Activated T-cell treated with anti-CD3 and anti-CD28 coated beads, Interleukin-2, amount 50 U/mL, for 48 hours (primary cell): ENCODE measurements at places on chromosomes 16 and 17.
A peak's percentile ranks its signal among the peaks of the same experiment; 100 is the strongest.

GRCh38 chr17:50699410-50699809, 8.3 kb downstream of the ANKRD40 start:
- no peak for DNase-seq

- no peak for DNase-seq
These were observed 2.7 kb downstream of the WDR59 start for GRCh38 chr16:74982256-74982655.

GRCh38 chr17:56021681-56022190, 131.5 kb upstream of the ANKFN1 start:
- no peak for DNase-seq

DNA sequence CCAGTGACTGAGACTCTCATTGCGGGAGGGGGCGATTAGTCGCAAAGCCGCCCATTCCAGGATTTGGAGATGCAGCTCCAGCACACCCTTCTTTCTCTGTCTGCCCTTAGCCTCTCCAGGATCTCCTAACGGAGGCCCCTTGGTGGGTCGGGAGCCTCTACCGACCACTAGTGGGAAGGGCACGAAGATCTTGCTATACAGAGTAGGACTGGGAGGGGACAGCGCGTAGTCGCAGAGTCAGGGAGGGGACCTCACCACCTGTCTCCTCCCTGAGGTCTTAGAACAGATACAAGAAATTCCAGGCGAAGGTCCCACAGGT, 588 bp upstream of the SMTNL2 start:
- DNase-seq, result peak; percentile 39
